ENCODE measurements at places on chromosomes 2 and 18.

- no peak for DNase-seq
These were observed 41.2 kb upstream of the HNRNPA3 start for GRCh38 chr2:177171418-177171865.

DNA sequence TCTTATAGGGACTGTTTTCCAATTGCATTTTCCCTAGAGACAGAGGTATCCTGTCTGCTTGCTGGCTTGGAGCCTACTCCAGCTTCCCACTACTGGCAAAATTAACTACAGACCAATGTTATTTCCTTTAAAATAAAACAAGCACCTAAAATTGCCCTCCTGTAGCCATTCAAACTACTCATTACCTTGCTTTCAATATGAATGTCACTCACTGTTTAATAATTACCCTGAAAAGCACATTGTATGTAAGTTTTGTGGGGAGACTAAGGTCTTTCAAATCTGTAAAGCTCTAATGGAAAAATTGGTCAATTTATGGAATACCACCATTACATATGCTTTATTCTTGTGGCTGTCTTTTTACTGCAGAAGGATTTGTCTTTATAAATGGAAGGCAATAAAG, 87.3 kb downstream of the DOCK10 start:
- DNase-seq, result no peak

- no peak for DNase-seq
These were observed 218.1 kb upstream of the MGAT5 start for GRCh38 chr2:134035605-134036370.

GRCh38 chr2:30790879-30791278, 16.4 kb downstream of the CAPN13 start:
- no peak for DNase-seq

DNA sequence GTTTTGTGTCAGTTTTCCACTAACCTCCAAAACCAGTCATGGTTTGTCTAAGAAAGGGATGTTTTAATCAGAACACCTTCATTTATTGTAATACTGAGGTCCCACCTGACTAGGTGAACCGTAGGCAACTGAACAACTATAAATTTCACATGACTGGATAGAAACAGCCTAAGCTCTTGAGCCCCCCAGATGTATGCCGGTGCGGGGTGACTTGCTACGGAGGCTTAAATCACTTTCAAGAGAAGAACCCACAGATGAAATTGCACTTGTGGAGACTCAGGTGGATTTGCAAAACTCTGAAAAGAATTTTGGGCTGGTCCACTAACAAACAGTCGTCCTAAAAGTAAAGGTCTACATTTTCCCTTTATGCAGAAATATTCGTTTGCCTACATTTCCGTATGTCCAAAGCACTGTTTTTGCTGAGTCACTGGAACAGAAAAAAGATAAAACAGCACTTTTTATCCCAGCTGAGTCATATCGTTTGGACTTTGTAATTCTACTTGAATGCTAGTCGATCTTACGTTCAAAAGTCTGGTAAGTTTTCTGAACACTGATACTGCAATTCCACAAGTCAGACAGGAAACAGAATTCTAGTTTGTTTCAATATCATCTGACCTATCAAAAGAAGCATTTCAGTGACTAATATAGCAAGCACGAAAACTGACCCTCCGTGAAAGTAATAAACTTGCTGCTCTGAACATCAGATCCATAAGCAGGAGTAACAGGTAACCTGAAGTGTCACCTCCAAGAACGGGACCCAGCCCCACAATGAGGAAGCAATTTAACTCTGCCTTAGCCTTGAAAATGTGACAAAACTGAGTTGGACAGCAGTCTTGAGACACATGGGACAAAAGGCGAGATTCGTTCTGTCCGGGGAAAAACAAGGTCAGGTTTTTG, 18.1 kb downstream of the ZNF516 start:
- DNase-seq, result no peak

All from memory B cell (primary cell).